Cerebellum (tissue), 4 donors: ENCODE measurements at places on chromosomes 1 and 21. TPM values are rescaled to one million over a fixed set of nuclear protein-coding genes. Genes with fewer than 3 reads are reported as not detected.

Gene CD5L
- total RNA-seq: 0.27 TPM

Gene C1QA
- total RNA-seq: 5.8 TPM

DNA sequence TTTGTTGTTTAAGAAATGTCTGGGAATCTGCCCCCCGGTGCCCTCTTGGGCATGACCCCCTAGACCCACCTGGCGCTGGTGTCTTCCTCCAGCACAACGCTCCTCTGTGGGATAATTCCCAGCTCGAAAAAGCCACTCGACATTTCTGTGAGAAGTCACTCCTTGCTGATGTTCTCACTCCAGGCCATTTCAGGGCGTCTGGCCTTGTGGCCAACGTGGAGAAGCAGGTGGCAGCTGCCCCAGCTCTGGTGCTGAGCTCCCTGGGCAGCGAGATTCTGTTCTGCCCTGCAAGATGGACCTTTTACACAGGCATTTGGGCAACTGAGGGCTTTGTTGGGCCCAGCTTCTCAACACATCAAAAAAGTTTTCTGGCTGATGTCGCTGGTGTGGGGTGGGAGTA is 147.7 kb upstream of the WNT4 start:
- DNase-seq: no peak

DNA sequence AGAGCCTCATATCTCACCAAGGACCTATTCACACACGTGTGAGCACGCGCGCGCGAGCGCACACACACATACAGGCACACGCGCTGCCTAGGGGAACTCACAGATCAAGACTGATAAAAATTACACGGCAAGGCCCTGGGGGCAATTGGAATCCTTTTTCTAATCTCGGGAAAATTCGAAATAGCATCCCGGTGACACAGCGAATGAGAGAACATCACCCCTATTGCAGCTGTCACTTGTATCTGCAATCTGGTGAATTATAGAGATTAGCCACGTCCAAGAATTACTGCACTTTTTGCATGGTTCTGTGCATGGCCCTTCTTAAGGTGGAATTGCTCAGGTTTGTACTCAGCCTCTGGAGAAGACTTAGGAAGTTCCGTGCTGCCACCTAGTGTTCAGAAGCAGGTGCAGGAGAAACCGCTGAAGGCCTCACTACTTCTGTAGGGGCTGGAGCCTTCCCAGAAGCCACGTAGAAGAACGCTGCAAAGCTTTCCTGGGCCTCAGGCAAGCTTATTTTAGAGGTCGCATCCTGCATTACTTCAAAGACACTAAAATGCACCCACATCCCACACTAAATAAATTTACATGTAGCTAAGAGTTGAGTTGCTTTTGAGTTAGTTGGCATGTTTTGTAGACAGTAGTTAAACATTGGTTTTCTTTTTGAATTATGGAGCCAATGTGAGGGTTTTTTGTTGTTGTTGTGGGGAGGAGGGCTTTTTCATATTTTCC is 229.2 kb upstream of the CAMK1G start:
- DNase-seq: peak; percentile 85

Gene IVL
- total RNA-seq: not detected

DNA sequence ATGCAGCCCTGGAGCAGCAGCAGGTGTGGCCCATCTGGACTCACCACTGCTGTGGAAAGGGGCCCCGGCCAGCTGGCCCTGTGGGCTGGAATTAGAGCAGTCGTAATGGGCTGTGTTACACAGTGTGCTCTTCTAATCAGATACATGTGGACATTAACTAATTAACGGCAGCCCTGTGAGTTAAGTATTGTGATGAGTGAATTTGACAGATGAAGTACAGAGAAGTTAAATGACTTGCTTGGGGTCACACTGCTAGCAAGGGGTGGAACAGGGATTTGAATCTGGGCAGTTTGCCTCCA is 58.6 kb downstream of the MDM4 start:
- no peak for DNase-seq
